Fibroblast of skin of right quadriceps (primary cell): ENCODE measurements at places on chromosomes 1 and 21.

DNA sequence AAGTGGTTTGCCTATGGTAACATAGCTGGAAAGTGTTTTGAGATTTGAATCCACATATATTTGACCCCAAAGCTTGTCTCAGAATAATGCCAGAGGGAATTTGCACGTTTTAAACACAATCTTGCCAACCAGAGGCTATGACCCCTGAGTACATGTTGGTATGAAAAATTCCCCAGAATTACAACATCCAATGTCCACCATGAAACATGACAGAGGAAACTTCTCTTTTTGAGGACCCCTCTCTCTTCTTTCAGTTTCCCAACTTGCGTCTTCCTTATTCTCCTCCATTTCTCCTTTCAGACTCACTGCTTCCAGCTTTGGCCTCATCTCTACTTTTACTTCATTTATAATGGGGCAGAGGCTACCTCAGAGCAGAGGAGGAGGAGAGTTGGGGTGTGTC is 5.5 kb upstream of the KCNJ9 start:
- DNase-seq: no peak

DNA sequence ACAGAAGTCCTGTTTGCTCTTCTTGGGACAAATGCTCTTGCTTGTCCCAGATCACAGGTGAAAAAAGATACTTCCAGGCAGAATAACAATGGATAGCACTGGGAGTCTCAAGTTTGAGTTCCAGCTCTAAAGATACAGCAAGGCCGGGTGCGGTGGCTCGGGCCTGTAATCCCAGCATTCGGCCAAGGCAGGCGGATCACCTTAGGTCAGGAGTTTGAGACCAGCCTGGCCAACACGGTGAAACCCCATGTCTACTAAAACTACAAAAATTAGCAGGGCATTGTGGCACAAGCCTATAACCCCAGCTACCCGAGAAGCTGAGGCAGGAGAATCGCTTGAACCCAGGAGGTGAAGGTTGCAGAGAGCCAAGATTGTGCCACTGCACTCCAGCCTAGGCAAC is 337.6 kb downstream of the SMYD3 start:
- no peak for DNase-seq

- peak; percentile 89 for DNase-seq
These were observed 2.8 kb downstream of the S100A6 start for GRCh38 chr1:153532769-153533599.

GRCh38 chr1:207097871-207098324 is 6.1 kb upstream of the C4BPA start:
- no peak for DNase-seq

- no peak for DNase-seq
These were observed 12.3 kb upstream of the LRRC8C start for GRCh38 chr1:89620664-89621063.

DNA sequence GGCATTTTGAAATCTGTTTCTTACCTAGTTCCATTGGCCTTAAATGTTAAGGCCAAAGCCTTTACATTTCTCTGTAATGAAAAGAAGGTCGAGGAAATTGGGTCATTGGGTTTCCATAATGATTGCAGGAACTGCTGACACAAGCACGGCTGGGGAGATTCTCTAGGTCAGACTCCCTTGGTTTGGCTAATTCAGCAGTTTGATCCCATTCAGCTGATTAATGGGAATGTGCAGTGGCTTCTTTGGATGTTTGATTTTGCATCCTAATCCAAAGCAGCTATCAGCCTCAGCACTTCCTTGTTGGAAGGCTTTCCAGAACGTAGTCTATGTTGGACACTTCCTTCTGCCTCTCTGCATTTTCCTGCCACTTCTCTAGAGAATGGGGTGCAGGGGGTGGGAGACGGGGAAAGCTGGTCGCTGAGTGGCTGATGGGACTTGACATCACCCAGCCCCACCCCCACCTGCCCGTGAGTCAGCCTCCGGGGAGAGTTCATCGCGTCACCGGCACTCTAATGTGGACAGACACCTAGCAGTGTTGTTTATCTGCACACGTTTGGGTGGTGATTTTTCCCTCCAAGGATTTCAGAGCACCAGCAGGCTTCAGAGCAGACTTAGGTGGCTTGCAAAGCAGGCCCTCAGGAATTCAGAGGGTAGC is 5.4 kb downstream of the PSEN2 start:
- peak; percentile 22 for DNase-seq

- DNase-seq: peak; percentile 48
These were observed 10.9 kb downstream of the IRF2BP2 start for GRCh38 chr1:234598974-234599616.
